ENCODE measurements at places on chromosomes 5 and 9.

GRCh38 chr9:91315191-91315590 is 46.5 kb downstream of the AUH start:
- DNase-seq = no peak

DNA sequence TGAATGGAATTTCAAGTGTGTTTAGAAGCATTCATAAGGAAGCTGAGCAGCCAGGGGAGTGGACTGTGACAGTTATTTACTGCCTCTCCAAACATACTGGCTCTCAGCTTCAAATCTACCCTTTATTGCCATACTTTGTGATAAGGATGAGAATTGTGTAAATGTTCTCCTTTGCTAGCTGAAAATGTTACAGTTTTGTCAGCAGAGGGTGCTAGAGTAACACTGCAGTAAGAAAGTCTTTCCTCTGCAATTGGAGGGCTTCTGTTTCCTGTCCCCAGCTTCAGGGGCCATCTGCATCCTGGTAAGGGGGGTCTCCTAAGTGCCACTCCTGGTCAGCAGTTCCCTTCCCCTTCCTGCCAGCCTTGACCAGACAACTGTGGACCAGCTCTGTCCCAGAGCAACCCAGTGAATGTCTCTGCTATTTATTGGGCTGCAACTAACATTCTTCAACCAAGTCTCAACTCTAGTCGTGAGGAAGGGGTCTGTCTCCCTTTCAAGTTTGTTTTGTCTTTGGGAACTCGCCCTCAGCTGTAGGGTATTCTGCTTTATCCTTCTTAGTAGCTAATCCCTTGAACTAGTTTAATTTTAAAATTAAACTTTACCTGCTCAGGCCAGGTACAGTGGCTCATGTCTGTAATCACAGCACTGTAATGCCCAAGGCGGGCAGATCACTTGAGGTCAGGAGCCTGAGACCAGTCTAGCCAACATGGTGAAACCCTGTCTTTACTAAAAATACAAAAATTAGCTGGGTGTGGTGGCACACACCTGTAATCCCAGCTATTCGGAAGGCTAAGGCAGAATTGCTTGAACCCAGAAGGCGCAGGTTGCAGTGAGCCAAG is 45.3 kb downstream of the RAPGEF6 start:
- no peak for DNase-seq

DNA sequence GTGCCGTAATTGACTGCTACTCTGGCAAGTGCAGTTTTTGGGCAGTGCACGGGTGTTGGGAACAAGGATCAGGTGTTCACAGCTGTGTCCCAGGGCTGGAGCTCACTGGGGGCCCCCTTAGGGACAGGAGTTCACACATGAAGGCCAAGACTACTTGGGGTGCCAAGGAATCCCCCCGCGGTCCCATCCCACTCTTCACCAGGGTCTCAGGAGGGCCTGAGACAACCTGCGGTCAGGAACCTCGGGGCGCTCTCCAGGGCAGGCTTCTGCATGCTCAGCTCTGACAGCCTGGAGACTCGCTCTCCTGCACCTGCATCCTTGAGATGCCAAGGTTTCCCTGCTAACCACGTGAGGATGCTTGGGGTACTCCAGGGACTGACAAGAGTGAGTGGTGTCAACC is 2.3 kb upstream of the MAN1B1 start:
- DNase-seq = no peak

- DNase-seq = no peak
These were observed 4.2 kb upstream of the NRARP start for GRCh38 chr9:137306066-137306849.

GRCh38 chr9:97512966-97513560 is 11.6 kb downstream of the TMOD1 start:
- no peak for DNase-seq

DNA sequence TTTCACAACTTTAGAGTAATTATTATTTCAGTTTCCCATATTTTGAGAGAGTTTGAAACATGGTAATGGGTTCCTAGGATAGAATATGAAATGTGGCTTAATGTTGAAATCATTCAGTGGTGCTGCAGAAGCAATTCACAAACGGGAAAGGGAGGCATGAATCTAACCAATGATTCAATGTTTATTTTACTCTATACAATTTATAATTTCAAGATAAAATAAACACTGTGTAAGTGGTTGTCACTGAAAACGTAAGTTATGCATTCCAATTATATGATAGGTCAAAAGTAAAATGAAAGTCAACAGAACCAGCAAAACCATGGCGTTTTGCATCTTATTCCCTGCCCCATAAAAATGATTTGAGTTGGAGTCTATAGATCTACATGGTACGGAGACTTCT is 1207.1 kb upstream of the CDH18 start:
- no peak for DNase-seq

DNA sequence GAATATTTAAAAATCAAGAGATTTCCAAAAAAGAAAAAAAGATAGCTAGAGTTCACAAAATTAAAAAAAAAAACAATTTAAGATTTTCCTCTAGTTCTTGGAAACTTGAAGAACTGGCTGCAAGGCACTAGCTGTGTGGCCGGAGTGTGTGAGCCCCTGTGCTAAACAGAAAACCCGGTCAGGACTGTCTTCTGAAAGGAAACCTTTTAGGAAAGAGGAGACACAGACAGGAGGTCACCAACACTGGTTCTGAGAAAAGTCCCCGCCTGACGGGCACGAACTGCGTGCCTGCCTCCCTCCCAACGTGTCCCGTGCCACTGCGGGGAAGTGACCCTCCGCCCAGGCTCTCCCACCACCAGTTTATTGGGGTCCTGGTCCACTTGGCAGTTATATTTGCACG is 15.2 kb downstream of the TTF1 start:
- DNase-seq = no peak

DNA sequence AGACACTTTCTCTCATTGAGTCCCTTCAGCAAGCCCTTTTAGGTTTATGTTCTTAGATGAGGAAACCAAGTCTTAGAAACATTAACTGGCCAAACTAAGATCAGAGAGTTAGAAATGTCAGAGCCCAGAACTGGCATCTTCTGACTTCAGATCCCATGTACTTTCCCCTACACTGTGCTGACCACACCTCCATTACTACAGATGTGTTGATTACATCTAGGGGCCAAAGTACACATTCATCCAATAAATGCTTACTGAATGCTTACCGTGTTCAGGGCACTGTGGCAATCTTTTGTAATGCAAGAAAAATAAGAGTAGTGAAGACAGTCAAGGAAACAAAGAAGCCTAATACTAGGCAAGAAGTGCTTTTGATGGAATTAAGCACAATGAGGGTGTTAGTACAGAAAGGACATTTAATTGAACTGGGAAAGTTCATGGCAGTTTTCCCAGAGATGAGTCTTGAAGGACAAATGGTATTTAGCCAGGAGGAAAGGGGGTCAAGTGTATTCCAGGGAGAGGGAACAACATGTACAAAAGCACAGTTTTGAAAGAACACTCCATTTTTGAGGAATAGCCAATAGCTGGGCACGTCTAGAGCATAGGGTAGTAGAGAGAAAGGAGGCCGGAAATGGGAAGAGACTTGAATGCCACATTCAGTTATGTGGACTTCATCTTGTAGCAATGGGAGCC is 89.7 kb upstream of the CDKN2B start:
- no peak for DNase-seq

GRCh38 chr5:164799391-164799790 is 1294.0 kb downstream of the MAT2B start:
- DNase-seq = no peak

- no peak for DNase-seq
These were observed 599 bp downstream of the RAD1 start for GRCh38 chr5:34914671-34915138.

DNA sequence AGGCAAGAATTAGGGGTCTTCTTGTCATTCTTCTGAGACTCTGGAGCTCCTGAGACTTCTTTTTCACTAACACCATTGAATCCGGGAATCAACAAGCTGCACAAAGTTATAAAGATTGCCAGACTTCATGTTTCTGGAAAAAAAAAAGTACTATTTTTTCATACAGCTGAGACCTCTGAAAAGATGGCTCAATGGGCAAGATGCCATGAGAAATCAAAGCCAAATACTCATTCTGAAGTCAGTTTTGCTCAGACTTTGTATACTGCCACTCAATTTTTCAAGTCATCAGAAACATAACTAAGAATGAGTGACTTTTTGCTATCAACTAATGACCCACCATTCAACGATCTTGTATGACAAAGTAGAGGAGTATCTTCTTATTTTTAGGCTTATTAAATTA is 512.0 kb downstream of the RAB3C start:
- DNase-seq = no peak

GRCh38 chr9:32577316-32577715 is 4.4 kb upstream of the NDUFB6 start:
- no peak for DNase-seq

GRCh38 chr5:95731571-95732554 is 727 bp downstream of the RHOBTB3 start:
- no peak for DNase-seq

GRCh38 chr5:96388176-96388575 is 44.9 kb downstream of the PCSK1 start:
- DNase-seq = no peak

DNA sequence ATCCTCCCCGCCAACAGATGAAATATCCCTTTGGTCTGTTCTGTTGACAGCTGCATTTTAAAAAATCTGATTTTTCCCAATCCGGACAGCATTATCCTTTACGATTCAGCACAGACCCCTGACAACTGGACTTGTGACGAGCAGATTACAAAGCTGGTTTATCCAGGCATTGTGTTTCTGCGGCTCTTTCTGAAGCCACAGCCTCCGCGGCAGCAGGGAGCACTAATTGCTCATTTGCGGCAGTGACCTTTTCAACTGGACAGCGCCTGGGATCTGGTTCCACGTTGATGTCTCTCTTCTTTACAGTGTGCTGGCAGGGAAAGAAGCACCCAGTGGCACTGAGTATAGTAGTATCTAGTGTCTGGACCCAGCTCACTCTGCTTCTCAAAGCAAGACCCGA is 351.2 kb downstream of the ZNF608 start:
- no peak for DNase-seq

GRCh38 chr5:16870878-16871277 is 65.2 kb downstream of the MYO10 start:
- DNase-seq = no peak

DNA sequence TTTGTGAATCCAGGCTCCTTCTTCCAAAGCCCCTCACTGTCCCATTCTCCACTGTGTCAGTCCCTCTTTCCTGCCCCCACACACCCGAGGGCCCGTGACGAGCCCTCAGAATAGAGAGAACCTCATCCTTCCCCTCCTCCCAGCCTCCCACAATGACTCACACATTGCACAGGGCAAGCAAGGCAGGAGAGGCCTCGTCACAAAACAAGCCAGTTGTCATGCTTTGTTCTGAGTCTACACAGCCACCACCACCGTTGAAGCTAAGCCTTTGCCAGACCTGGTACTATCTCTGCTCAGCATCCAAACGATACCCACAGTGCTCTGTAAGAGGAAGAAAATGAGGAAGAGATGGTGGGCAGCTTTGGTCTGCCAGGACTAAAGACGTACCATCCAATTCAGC is 142.2 kb upstream of the ZNF366 start:
- DNase-seq = no peak

DNA sequence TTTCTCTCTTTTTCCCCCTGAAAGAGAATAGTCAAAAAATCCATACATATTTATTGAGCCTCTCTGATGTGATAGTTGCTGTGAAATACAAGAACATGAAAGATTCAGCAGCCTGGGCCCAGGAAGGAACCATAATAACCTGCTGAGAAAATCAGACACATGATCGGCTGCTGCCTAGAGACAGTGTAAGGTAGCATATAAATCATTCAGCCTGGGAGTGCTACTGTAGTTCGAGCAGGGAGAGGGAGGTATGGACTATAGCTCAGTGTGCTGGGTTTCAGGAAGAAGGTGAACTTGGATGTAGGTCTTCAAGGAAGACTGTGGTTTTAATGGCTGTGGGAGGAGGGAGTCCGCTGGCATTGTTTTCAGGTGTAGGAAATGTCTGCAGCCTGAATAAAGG is 469.1 kb downstream of the RAB3C start:
- DNase-seq = no peak

- no peak for DNase-seq
These were observed 118.8 kb downstream of the GALNT10 start for GRCh38 chr5:154309371-154309745.

DNA sequence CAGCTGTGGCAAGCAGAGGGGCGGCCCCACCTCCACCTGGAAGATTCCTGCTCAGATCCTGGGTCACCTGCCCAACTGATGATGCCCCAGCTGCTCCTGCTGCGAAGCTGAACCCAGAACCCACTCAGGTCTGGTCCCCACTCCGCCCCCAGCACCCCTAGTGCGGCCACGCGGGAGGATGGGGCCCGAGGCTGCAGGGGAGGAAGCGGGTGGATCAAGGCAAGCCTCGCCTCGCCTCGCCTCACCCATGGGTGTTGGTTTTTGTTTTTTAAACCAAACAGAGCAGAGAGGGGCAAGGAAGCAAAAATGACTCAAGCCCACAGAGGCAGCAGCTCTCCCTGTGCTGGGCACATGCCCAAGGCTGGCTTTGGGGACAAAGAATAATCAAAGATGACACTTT is 23.2 kb downstream of the ABO start:
- no peak for DNase-seq

Measured in stimulated activated CD8-positive, alpha-beta memory T cell treated with anti-CD3 and anti-CD28 coated beads, Interleukin-7, amount 100 ng/mL, for 24 hours (primary cell).